ENCODE measurements at places on chromosomes 11 and 22.

GRCh38 chr11:1878137-1879031, 13.3 kb downstream of the PRR33 start:
- no peak for DNase-seq

DNA sequence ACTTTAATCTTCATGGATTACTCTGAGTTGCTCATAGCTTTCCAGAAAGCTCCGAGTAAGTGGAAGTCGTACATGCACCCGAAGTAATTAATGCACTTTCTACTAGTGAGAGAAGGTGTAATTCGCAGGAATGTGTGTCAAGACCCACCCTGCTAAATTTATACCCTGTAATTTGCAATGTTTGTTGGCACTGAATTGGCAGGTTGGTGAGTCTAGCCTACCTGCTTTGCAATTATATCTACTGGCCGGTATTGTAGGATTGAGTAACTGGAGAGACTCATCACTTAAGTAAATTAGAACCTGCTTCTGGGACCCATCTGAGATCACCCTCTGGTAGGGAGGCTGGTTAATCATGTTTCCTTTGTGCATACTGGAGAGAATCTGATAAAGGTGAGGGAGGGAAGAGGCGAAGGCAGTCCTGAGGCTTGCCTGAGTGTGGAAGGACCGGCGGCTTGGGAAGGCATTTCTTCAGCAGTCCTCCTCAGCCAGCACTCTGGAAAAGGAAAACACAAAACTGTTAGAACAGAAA, 63.3 kb downstream of the LDLRAD3 start:
- no peak for DNase-seq

GRCh38 chr11:118180300-118180703, 3.9 kb upstream of the SCN2B start:
- DNase-seq: no peak

GRCh38 chr22:47695176-47695575, 932.7 kb downstream of the TBC1D22A start:
- no peak for DNase-seq

DNA sequence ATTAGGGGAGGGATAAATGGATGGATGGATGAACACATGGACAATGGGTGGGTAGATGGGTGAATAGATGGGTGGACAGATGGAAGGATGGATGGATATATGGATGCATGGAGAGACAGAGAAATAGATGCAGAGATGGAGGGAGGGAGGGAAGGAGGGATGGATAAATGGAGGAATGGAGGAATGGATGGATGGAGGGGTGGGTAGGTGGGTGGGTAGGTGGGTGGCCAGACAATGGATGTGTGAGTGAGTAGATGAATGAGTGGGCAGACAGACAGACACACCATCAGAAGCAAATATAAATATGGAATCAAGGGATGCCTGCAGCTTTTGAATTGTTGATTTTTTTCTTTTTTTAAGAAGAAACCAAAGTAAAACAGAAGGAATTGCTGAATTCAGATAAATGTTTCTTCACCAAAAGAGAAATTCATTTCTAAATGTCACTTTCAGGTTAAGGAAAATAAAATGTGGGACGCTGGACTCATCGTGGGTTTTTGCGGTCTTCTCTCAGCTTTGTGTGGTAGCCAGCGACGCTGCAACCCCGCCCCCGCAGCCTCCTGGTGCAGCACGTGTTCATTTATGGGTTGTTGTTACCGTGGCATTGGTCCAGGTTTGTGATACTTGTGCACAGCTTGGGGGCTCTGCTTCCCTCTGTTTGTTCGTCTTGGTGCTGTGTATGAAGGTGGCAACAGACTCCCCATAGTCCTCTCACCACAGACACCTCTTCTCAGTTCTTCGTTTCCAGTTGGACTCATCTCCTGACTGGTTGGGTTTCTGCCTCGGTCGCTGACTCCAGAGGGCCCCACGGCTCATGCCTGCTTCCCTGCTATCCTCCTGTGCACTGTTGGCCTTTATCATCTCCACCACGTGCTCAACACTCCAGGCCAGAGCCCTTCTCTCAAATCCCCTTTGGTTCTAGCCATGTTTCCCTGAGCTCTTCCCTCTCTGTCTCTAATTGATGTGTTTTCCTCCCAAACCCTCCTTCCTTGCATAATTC, 76.4 kb downstream of the CDKN1C start:
- no peak for DNase-seq

Measured in activated CD4-positive, alpha-beta T cell treated with anti-CD3 and anti-CD28 coated beads for 24 hours (primary cell).